Stimulated activated CD8-positive, alpha-beta memory T cell treated with anti-CD3 and anti-CD28 coated beads, Interleukin-7, amount 100 ng/mL, for 4 hours (primary cell): ENCODE measurements at places on chromosomes 4 and X.

DNA sequence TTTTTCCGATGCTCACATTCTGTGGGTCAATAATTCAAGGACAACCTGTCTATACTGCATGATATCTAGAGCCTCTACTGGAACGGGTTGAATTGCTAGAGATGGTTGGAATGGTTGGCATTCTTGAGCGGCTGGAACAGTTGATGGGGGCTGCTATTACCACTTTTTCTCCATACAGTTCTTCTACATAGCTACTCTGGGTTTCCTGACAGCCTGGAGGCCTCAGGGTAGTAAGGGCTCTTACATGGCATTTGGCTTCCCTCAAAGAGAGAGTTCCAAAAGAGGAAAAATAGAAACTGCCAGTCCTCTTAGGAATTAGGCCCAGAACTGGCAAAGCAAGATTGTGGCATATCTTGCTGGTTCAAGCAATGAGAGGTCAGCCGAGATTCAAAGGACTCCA lies 53.1 kb downstream of the NAA11 start:
- no peak for DNase-seq

GRCh38 chrX:85221361-85221760 lies 22.2 kb downstream of the SATL1 start:
- no peak for DNase-seq

GRCh38 chr4:94927696-94928095 lies 169.9 kb downstream of the BMPR1B start:
- DNase-seq = no peak

DNA sequence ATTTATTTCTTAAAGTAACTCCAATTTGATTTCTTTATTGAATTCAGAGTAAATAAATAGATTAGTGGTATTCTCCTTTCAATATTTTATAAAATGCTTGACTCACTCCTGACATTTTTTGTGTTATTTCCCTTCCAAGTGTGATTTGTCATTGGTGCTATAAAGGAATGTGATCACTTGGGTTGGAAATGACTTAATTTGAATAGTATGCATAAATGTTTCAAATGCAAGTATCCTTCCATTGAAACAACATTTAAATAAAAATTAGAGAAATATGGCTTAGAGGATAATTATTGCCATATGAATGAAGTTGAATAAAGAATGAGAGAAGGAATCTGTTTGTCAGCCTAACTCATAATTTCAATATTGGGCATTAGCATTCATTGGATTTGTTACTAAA lies 182.7 kb downstream of the PABPC4L start:
- DNase-seq = no peak

GRCh38 chr4:89245459-89245858 lies 62.1 kb downstream of the GPRIN3 start:
- DNase-seq = no peak

GRCh38 chrX:3697701-3698279 lies 15.7 kb downstream of the PRKX start:
- DNase-seq = no peak
